ENCODE measurements at places on chromosomes 6 and 20.

GRCh38 chr6:35146453-35146852, 5.3 kb upstream of the TCP11 start:
- DNase-seq = peak; percentile 32

DNA sequence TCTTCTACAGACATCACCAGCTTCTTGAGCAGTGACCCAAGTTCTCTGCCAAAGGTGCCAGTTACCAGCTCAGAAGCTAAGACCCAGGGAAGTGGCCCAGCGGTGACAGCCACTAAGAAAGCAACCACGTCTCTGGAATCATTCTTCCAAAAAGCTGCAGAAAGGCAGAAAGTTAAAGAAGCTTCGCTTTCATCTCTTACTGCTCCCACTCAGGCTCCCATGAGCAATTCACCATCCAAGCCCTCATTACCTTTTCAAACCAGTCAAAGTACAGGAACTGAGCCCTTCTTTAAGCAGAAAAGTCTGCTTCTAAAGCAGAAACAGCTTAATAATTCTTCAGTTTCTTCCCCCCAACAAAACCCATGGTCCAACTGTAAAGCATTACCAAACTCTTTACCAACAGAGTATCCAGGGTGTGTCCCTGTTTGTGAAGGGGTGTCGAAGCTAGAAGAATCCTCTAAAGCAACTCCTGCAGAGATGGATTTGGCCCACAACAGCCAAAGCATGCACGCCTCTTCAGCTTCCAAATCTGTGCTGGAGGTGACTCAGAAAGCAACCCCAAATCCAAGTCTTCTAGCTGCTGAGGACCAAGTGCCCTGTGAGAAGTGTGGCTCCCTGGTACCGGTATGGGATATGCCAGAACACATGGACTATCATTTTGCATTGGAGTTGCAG, 15.2 kb downstream of the GTPBP2 start:
- DNase-seq = no peak

DNA sequence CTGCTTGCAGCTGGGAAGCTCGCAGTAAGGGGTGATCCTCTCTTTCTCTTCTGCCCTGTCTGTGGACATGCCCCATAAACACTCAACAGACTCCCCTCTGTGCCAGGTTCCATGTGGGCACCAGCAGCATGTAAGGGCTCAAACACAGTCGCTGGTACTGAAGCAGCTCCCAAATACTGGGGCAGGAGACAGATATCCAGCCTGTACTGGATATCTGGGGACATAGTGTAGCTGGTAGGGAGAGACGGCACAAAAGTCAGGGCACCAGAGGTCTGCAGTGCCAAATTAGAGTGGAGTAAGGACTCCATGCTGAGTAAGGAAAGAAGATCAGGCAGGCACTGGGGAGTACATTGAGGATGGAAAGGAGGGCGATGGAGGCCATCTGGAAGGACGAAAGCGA, 48.3 kb upstream of the RSPO4 start:
- no peak for DNase-seq

DNA sequence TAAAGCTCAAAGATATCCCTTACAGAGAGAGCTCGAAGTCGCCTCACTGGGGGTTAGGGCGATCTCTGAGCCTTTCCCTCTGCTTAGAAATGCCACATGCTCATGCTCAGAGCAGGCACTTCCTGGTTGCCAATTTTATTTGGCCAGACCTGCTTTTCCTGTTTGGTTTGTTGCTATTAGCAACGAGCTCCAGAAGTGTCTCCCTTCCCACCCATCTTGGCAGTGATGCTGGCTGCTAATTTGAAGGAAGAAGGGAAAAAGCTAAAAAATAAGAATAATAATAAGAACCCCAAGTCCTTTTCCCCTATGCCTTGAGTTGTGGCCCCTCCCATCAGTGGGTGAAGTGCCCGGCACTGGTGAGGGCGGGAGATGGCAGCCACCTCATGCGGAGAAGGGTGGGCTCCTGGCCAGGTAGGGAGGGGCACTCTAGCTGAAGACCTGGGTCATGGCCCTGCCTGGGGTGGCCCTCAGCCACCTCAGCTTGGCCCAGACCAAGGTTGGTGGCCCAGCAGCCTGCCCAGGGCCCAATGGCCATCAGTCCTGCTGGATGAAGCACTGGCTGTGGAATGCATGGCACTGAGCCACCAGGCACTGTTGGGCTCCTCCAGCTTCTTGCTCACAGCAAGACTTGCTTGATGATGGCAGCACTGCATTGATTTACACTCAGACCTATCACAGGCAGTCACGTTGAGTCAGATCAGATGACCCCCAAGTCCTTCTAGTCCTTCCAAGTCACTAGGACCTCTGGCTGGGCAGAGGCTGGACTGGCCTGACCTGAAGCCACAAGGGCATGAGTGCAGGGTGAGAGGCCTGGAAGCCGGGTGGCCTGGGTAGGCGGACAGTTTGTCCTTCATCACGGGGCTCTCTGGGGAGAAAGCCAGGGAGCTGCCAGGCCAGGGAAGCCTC, 79.0 kb downstream of the SYNJ2 start:
- peak; percentile 64 for DNase-seq

- DNase-seq = no peak
Measured at GRCh38 chr6:91539456-91539855, 952.6 kb upstream of the MAP3K7 start.

DNA sequence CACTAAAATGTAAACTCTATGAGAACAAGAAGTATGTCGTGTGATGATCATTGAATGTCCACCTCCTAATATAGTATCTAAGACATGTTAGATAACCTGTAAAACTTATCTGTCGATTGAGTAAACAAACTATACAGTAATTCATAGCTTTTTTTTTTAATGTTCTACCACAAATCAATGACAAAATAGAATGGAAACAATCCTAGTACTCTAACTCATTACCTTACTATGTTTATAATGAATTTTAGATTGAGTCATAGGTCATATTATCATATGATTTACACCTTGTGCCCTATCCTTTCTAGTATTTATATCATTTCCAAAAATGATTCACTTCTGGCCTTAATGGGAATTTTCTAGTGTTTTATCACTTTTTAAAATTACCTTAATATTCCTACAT, 6.1 kb downstream of the VTA1 start:
- DNase-seq = no peak

GRCh38 chr6:85068221-85068620, 303.8 kb upstream of the TBX18 start:
- no peak for DNase-seq

DNA sequence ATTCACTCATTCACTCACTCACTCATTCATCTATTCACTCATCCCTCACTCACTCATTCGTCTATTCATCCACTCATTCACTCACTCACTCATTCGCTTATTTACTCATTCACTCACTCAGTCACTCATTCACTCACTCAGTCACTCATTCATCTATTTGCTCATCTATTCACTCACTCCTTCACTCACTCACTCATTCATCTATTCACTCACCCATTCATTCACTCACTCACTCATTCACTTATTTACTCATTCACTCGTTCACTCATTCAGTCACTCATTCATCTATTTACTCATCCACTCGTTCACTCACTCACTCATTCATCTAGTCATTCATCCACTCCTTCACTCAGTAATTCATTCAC, 128.2 kb downstream of the TTLL2 start:
- DNase-seq = no peak

DNA sequence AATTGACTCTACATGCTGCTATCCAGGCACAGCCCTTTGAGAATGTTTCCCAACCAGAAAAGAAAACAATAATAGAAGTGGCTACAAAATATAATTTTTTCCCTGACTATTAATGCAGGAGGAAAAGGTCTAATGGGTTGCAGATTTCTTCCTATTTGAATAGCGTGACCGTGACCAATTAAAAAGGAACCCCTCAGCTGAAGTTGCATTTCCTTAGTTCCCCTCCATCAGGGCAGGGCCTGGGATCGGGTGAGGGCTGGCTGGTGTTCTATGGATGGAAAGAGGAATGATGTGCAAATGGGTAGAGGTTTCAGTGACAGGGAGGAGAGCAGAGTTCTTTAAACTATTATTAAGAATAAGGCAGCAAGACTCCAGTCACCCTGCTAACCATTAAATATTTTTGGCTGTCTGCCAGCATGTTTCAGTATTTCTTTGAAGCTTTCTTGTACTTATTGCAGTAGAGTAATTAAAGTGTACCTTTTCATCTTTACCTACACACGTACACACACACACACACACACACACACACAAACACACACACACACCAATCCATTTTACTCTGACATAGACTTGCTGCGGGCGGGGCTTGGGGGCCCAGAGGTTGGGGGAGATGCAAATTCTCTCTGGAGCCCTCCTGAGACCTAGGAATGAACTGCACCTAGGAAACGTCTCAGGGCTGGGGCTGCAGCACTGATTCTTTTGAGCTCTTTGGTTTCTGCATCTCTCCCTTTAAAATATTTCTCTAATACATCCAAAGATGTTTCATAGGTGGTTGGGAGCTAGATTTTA, 154.8 kb upstream of the SLC35B3 start:
- no peak for DNase-seq

- DNase-seq = no peak
Measured at GRCh38 chr6:105550955-105551620, 148.2 kb upstream of the PREP start.

GRCh38 chr6:26268659-26269402, 96.2 kb upstream of the BTN3A2 start:
- DNase-seq = peak; percentile 44

DNA sequence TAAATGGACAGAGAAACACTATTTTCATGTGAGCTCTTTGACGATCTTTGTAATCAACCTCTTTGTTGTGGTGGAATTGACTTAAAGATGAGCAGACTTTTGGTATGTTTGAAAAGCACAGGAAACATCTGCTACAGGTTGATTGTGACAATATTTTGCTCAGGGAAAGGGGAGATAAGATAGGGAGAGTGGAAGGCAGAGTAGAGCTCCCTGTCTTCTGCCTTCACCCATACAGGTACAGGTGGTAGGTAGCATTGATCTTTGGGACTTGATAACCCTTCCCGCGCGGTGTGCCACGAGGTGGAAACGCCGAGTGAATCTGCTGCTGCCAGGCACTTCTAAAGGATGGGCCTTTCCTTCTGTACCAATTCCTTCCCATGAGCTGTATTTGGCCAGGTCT, 183.6 kb downstream of the UTRN start:
- no peak for DNase-seq

DNA sequence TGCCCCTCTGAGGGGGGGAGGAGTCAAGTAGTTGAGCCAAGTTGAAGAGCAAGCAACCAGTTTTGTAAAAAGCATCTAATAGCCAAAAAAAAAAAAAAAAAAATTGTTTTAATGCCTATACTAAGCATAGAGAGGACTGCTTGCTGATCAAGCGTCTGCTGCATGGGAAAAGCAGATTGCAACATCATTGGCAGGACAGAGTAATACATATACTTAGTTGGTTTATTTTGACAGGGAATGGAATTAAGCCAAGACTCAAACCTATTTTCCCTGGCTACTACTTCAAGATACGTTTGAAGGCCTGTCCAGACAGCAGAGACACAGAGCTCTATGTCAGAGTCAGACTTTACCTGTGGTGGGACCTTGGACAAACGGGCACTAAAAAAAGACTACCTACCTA, 120.5 kb downstream of the RTN4IP1 start:
- DNase-seq = peak; percentile 90

- peak; percentile 68 for DNase-seq
Measured at GRCh38 chr6:134416418-134417154, 98.7 kb upstream of the SGK1 start.

DNA sequence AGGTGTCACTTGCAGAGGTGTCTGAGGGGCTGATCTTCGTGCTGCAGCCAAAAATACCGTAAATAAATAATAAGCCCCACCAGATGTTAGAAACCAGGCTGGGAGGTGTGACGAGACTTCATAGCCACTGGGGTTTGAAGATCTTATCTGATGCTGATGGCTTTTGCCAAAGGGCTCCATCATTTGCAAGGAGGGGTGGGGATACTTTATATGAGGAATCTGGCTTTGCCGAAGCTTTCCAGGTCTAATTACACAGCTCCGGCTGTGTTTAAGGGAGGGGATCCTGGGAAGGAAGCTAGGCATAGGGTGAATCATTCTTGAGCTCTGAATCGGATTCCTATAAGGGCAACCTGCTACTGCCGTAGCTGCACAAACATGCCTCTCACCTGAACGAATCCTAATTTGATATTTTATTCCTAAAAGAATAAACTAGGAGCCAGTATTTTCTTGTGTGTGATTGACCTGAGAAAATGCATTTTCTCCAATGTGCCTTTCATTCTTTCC, 249.6 kb downstream of the SOD2 start:
- DNase-seq = no peak

GRCh38 chr20:49483696-49484123, 1.2 kb upstream of the KCNB1 start:
- no peak for DNase-seq
